ENCODE measurements at places on chromosomes 6 and 20. TPM values are rescaled to one million over a fixed set of nuclear protein-coding genes. Genes with fewer than 3 reads are reported as not detected.

PIM1 gene
- 128 TPM for total RNA-seq

L3MBTL1 gene
- total RNA-seq, result 3.6 TPM

IRF4 gene
- under 0.01 TPM for total RNA-seq

EMILIN3 gene
- not detected for total RNA-seq

TBX18 gene
- total RNA-seq, result 0.21 TPM

SPTLC3 gene
- 5.1 TPM for total RNA-seq

EPB41L1 gene
- 7.2 TPM for total RNA-seq

HLA-DRB5 gene
- total RNA-seq, result under 0.01 TPM

PCMT1 gene
- 129 TPM for total RNA-seq

PROKR2 gene
- total RNA-seq, result not detected

HDGFL1 gene
- not detected for total RNA-seq

DPPA5 gene
- total RNA-seq, result not detected

KIF25 gene
- total RNA-seq, result not detected

CTCFL gene
- not detected for total RNA-seq

SCP2D1 gene
- total RNA-seq, result not detected

PLTP gene
- 81.9 TPM for total RNA-seq

All from tracheal epithelial cell (primary cell).